Astrocyte of the cerebellum (primary cell): ENCODE measurements at places on chromosomes 16 and 17.

DNA sequence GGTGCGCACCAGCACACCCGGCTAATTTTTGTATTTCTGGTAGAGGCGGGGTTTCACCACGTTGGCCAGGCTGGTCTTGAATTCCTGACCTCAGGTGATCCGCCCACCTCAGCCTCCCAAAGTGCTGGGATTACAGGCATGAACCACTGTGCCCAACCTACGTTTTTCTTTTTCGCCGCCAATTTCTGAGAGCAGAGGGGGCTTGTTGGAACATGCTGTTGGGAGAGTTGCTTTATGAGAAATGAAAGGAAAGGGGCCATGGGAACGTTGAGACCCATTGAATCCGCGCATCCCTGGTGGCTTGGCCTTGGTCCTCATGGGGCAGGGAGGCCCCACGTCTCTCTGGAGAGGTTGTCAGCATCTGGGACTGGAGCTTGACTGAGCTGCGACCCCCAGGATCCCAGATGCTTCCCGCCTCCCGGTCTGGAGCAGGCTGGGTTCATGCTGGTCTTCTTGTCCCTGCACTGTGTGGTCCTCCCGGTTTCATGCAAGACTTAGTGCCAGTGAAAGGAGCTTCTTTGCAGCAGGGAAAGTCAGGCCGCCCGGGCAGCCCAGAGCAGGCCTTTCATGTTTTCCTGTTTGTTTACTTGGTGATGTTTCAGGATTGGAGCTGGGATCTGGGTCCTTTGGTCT lies 22.8 kb downstream of the CRISPLD2 start:
- DNase-seq: no peak

DNA sequence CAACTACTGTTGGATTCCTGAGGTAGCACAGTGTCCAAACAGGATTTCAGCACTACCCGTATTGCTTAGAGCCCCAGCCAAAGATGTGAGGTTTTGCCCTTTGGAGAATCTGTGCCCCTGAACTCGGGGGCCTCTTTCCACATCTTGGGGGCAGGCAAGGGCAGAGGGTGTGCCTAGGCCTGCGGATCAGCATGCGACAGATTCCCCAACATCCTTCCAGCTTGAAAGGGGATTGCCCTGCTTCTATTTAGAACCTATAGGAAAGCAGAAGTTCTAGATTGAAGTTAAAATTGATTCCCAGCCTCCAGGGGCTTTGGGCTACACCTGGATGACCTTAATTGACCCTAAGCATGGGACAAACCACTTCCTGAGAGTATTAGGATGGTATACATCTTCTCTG lies 19.6 kb downstream of the NOD2 start:
- DNase-seq: no peak

GRCh38 chr16:17949141-17949981 lies 387.2 kb downstream of the NPIPA8 start:
- no peak for DNase-seq

DNA sequence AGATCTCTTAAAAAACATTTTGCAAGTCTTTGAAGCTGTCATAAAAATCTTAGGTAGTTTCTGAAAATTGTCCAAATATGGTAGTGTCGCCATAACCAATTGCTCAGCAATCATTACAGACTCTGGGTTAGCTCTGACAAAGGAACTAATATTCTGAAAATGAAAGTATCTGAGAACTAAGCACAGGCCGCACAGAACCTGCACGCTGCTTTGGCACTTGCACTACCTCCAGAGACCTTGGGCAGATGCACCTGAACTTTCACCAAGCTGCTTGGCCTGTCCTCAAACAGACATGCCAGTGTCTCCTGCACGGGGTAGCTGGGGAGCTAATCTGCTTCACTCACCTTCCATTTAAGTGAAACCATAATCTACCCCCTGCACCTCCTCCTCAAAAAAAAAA lies 317.0 kb downstream of the MAF start:
- DNase-seq: no peak

DNA sequence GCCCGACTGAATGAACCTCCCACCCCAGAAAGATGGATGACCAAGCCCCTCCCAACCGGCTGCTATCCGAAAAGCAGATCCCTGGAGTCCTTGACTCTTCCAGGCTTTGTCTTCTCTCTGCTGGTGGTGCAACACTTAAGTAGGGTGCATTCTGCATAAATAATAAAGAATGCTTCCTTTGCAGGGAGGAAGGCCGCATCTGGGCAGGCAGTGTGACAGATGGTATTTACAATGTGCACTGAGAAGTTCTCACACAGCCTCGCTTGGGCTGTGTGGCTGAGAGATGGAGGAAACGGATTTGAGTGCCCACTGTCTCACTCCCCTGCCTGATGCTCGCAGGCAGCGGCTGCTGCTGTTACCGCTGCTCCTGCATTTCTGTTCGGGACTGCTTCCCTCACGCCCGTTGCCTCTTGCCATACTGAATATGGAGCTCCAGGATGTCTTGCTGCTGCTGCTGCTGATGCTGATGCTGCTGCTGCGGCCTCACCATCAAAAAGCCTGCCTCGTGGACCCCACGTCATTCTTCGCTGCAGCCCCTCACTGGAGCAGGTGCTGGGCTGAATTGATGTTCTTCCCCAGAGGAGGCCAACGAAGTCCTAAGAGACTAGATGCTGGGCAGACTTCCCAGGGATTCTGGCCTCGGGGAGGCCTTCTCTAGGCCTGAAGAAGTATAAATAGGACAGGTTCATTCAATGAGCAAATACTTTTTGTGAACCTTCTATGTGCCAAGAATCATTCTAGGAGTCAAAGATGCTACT lies 7.1 kb upstream of the RHBDL3 start:
- no peak for DNase-seq

GRCh38 chr16:89052191-89052889 lies 41.3 kb upstream of the ACSF3 start:
- DNase-seq: no peak

GRCh38 chr17:72699545-72699944 lies 392.9 kb downstream of the SLC39A11 start:
- peak; percentile 15 for DNase-seq

- no peak for DNase-seq
Observed at GRCh38 chr16:59463776-59464175, 729.7 kb upstream of the GOT2 start.

- DNase-seq: no peak
Observed at GRCh38 chr17:9536061-9536460, 39.6 kb downstream of the STX8 start.

DNA sequence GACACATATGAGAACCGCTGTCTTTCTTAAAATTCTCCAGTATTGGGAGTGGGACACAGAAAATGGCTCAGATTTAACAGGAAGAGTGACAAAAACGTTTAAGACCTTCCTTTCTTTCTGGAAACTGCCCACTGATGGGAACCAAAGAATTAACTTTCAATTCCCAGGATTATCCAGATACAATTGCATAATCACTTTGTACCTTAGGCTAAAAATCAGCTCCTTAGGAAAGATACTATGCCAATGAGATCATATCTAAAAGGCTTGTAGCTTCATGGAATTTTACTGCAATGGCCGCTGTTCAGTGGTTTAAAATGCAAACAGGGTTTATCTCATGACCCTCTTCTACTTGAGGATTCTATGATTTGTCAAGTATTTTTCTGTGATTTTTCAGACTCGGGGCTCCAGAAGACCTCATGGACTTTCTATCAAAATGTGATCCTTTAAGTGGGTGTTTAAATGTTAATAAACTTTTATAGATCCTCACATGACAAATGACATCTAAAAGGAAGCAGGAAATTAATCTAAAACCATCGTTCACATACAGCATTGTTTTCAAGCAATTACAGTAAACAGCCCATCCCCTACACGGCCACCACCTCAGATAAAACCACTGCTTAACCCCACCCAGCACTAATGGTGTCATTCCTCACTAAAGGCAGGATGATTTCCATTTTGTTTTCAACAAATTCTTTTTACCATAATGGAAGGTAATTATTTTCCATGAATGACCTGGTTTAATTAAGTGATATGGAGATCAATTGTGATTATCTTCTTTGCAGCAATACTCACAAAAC lies 31.6 kb upstream of the ERN1 start:
- no peak for DNase-seq

DNA sequence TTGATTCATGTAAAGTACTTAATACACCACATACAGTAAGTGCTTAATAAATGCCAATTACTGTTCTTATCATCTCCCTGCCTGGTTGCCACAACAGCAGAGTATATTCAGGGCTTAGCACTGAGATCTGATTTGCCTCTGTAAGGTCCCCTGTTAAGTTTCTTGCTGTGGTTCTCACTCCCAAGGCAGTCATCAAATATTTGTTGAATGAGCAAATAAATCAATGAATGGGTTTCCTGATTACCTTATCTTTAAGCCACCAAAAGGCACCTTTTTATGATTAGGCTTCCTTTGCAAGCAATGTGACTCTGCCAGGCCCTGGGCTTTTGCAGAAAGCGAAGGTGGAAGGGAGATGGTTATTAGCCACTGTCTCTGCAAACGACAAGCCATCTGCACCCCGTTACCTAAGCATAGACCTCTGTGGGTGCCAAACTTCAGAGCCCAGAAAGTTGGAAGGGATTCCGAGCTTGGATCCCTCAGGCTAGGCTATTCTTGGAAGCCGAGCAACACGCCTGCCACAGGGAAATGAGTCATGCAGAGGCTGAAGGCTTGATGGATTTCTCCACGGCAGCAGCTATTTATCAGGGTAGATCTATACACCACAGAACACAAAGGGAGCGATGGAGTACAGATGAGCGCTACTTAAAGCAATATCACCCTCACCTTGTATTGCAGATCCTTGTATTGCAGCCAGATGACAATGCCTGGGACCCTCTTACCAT lies 102.0 kb downstream of the GRIN2A start:
- peak; percentile 91 for DNase-seq

DNA sequence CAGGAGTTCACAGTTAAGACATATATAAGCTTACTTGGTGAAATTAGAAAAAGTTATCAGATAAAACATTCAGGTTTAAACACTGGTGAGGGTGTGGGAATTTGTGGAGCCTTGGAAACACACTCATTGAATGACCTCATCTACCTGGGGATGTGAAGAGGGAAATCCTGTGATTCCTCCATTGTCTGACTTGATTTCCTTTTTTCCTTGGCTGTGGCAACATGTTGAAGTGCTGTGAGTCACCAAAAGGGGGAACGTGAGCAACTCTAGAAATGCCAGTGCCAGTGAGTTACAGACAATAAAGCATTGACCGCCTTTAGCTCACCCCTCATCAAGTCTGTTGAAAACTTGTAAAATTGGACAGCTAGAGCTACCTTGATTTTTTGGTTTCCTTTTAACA lies 1.8 kb downstream of the HMOX2 start:
- no peak for DNase-seq

DNA sequence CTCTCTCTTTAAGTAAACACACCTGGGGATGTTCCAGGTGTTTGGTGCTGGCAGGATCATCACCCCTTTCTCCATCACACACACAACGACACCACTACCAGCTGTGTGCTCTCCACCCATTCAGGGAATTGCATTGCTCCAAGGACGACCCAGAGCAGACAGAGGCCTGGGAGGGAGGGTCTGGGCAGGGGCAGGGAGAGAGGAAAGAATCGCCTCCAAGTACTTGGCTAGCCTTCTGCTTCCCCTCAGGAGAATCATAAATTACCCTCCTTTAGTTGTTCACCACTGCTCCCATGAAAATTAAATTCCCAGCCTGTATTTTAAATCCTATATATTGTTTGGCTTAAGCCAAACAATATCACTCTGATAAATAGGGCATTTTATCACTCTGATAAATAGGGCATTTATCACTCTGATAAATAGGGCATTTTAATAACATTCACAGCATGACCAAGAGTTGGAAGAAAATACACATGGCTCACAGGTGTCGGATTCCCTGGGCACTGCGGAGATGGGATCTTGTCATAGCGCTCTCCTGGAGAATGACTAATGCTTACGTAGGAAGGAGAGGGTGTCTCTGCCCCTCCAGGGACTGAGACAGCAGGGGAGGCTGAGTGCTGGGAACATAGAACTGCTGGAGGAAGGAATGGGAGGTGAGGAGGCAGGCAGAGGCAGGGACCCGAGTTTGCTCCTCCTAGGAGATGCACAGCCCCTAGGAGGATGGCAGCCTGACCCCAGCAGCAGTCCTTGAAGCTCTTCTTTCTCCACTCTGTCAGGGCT lies 673.6 kb downstream of the HS3ST4 start:
- DNase-seq: no peak

- no peak for DNase-seq
Observed at GRCh38 chr16:89909777-89910716, 8.6 kb upstream of the MC1R start.

DNA sequence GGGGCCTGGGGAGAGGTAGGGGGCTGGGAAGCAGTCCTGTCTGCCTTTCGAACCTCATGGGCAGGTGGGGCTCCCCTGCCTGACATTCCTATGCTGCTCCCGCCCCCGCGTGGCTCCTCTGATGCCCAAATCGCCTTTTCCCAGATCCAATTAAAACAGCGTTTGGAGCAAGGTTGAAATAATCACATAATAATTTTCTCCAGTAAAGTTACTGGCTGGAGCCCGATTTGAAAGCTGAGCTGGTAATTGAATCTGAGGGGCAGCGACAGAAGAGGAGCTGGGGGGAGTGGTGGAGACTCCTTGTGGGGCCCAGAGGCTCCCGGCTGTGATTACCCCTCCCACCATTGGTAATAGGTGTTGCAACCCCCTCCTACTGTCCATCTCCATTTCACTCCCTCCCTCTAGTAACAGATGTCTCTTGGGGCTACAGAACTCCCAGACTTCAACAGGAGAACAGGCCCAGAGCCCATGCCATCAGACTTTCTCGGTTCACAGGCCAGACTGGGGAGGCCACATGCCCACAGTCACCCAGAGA lies 38.9 kb upstream of the C1QL1 start:
- no peak for DNase-seq

- no peak for DNase-seq
Observed at GRCh38 chr17:64614266-64615027, 47.7 kb downstream of the SMURF2 start.

DNA sequence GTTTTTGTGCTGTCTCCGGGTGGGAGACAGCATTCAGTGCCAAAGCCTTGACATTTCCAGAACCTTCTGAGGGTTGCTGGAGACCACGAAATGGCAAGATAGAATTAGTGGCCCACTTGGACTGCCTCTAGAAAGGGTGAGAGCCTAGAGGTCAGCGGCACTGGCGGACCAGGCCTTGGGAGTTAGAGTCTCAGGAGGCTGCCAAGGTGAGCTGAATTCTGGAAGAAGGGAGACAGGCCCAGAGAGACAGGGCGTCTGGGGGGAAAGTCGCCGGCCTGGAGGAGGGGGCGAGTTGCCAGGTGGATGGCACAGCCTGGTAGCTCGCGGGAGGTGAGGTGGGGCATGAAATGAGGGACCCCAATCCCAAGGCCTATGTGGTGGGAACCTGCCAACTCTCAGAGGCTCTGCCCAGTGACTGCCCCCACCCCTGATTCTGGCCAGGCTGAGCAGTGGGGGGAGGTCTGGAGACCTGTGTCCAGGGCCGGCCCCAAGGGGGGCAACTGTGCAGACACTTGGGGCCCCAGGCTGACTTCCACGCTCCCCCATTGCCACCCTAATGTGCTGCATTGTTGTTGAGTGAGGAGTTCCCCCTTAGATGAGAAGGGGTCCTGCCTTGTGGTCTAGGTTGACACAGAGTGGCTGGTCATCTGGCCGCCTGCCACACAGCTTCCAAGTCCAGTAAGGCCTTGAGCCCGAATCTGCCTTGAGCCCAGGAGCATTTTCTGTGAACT lies 211.1 kb upstream of the CIBAR2 start:
- DNase-seq: no peak

GRCh38 chr17:1203111-1203966 lies 23.6 kb upstream of the ABR start:
- DNase-seq: peak; percentile 36
